ENCODE measurements at places on chromosomes 1 and 21. TPM values are rescaled to one million over a fixed set of nuclear protein-coding genes. Genes with fewer than 3 reads are reported as not detected.
A peak's percentile ranks its signal among the peaks of the same experiment; 100 is the strongest.

The OR14A16 gene
- total RNA-seq, result not detected

The DCDC2B gene
- total RNA-seq, result 0.22 TPM

The TRIM45 gene
- 0.31 TPM for total RNA-seq

The TIAM1 gene
- 23.7 TPM for total RNA-seq

The NTNG1 gene
- not detected for total RNA-seq

The MOB3C gene
- total RNA-seq, result 21.0 TPM

The DAB1 gene
- total RNA-seq, result 0.72 TPM

DNA sequence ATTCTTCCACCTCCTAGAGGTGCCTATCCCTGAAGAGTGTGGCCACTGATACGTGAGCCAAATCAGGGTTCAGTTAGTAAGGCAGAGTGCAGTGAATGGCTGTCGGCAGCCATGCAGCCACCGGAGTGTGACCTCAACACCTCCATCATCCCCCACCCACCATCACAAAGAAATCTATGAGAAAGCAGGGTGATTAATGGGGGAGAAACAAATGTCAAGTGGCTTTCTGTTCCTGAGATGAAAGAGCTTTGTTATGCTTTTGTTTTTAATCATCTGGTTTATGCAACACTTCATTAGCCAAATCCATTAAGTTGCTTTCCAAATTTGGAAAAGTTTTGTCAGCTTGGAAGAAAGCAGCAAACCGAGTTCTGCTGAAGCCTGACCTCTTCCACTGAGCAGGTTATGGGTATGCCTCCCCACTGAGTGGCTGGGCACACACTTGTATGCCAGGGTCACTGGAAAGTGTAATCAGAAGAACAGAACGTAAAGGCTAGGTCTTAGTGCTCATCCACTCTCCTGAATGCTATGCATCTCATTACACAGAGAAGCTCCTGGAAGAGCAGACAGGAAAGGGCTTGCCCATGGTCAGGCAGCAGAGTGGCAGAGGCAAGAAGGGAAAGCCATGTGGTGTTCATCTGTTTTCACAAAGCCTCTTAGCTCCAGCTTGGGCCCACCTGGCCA, 57.1 kb upstream of the ATP1B1 start:
- H3K4me3 ChIP-seq, result no peak overlapping the region
- H3K27ac ChIP-seq, result peak overlapping the region; percentile 19
- H3K4me1 ChIP-seq, result peaks cover 44% of the 10 kb centered on the region

GRCh38 chr1:162145966-162146696, 76.6 kb downstream of the NOS1AP start:
- H3K4me1 ChIP-seq, result no peaks in the 10 kb centered on the region
- no peaks in the 10 kb centered on the region for H3K36me3 ChIP-seq
- peaks cover 8% of the 10 kb centered on the region for H3K27me3 ChIP-seq
- H3K4me3 ChIP-seq, result no peak overlapping the region

- no peak for DNase-seq
- no peaks in the 10 kb centered on the region for H3K36me3 ChIP-seq
- no peak overlapping the region for H3K27ac ChIP-seq
- no peak overlapping the region for H3K4me3 ChIP-seq
Observed at GRCh38 chr1:171267391-171267790, 19.1 kb downstream of the FMO1 start.

GRCh38 chr1:239067058-239067457, 319.3 kb upstream of the CHRM3 start:
- DNase-seq, result no peak
- H3K4me3 ChIP-seq, result no peak overlapping the region
- H3K27me3 ChIP-seq, result no peaks in the 10 kb centered on the region
- H3K36me3 ChIP-seq, result no peaks in the 10 kb centered on the region
- no peak overlapping the region for H3K27ac ChIP-seq
- no peaks in the 10 kb centered on the region for H3K4me1 ChIP-seq

- no peak overlapping the region for H3K4me3 ChIP-seq
- H3K27me3 ChIP-seq, result no peaks in the 10 kb centered on the region
- H3K36me3 ChIP-seq, result no peaks in the 10 kb centered on the region
- no peaks in the 10 kb centered on the region for H3K4me1 ChIP-seq
- no peak overlapping the region for H3K27ac ChIP-seq
Observed at GRCh38 chr1:118866330-118866729, 121.8 kb downstream of the TBX15 start.

DNA sequence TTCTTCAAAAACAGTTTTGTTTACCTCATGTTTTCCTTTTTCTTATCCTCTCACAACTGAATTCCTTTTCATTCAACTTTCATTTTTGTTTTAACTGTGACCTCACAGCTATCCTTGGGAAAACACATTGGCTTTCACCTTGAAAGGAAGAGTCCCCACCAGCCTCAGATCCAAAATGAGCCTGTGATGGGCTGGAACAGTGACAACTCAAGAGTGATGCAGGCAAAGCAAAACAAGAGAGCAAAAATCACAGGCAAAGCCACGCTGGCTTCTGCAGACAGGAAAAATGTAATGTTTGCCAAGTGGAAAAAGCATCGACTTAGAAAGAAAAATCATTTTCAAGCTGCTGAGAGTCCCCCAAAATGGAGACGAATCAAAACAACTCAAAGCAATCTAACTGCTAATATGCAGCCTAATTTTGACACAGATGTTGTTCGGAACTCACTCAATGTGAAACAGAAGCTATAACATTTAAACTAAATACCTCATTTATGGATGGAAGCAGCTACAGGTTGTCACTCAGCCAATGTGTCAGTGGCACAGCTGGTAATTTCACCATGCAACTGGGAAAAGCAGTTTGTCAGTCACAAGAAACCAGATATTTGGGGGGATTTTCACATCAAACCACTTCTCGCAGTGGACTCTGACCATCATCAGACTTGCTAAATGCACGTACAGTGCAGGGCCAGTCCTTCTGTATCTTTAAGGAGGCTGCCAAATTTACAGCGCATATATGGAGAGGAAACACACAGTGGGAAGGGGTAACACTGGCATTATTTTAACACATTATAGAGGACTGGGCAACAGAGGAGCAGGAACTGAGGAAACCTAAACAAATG, 50.7 kb downstream of the ALG14 start:
- no peaks in the 10 kb centered on the region for H3K4me1 ChIP-seq
- no peak overlapping the region for H3K4me3 ChIP-seq
- H3K36me3 ChIP-seq, result no peaks in the 10 kb centered on the region
- no peaks in the 10 kb centered on the region for H3K27me3 ChIP-seq
- no peak for DNase-seq

GRCh38 chr1:3293563-3294080, 160.8 kb upstream of the ARHGEF16 start:
- H3K27me3 ChIP-seq, result no peaks in the 10 kb centered on the region
- no peak overlapping the region for H3K4me3 ChIP-seq
- no peaks in the 10 kb centered on the region for H3K4me1 ChIP-seq
- no peak overlapping the region for H3K27ac ChIP-seq
- no peaks in the 10 kb centered on the region for H3K36me3 ChIP-seq
- no peak for DNase-seq

DNA sequence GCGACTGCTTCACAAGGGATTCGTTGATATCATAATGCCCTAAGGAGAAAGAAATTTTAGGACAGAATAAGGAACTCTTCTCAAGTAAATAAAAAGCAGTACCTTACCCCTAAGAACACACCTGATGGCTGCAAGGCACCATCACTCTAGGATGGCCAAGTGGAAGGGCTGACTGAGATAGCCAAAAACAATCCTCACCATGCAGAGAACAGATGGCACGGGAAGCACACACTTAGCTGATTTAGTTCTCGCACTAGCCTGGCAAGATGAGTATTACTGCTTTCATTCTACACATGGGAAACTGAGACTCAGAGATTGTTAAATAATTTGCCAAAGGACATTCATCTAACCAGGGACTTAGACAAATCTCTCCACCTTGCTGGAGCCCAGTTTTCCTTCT, 43.8 kb downstream of the STPG1 start:
- DNase-seq, result no peak
- H3K4me1 ChIP-seq, result peaks cover 7% of the 10 kb centered on the region
- H3K27me3 ChIP-seq, result no peaks in the 10 kb centered on the region
- H3K36me3 ChIP-seq, result peaks cover 2% of the 10 kb centered on the region
- no peak overlapping the region for H3K4me3 ChIP-seq
- no peak overlapping the region for H3K27ac ChIP-seq

- H3K36me3 ChIP-seq, result peaks cover 27% of the 10 kb centered on the region
- peak overlapping the region; percentile 72 for H3K4me3 ChIP-seq
- DNase-seq, result no peak
- no peaks in the 10 kb centered on the region for H3K27me3 ChIP-seq
Observed at GRCh38 chr1:12438349-12438924, 179.6 kb downstream of the DHRS3 start.

DNA sequence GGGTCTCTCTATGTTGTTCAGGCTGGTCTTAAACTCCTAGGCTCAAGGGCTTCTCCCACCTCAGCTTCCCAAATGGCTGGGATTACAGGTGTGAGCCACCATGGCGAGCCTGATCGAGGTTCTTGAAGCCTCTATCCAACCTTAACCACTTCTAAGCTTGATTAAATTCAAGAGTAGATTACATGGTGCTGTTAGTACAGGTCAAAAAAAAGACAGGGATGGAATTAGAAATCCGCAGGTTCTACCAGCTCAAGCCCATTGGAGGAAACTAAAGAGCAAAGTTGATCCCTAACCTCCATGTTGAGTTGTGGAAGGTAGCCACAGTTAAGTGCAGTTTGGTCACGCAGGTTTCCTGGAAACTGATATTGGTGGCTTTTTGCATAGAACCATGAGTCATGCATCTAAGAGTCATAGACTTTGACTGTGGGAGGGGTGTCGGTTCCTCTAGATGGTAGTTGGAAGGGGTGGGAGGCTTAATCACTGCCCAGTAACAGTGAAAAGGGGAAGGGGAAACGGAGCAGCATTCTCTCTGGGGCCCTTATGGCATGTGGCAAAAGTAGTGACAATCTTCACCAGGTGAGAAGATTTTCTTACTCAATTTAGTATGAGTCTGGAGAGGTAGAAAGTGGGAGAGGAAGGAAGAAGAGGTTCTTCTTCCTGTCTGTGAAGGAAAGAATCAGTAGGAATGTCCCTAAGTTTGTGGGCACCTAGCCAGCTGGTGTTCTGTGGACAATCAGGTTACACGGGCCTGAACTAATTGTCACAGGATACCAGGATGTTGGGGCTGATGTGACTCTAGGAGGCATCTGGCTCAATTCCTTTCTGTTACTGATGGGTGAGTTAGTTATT, 7.0 kb downstream of the CD53 start:
- no peaks in the 10 kb centered on the region for H3K27me3 ChIP-seq
- peak overlapping the region; percentile 98 for H3K27ac ChIP-seq
- H3K4me1 ChIP-seq, result peaks cover 61% of the 10 kb centered on the region
- peak overlapping the region; percentile 86 for H3K4me3 ChIP-seq

DNA sequence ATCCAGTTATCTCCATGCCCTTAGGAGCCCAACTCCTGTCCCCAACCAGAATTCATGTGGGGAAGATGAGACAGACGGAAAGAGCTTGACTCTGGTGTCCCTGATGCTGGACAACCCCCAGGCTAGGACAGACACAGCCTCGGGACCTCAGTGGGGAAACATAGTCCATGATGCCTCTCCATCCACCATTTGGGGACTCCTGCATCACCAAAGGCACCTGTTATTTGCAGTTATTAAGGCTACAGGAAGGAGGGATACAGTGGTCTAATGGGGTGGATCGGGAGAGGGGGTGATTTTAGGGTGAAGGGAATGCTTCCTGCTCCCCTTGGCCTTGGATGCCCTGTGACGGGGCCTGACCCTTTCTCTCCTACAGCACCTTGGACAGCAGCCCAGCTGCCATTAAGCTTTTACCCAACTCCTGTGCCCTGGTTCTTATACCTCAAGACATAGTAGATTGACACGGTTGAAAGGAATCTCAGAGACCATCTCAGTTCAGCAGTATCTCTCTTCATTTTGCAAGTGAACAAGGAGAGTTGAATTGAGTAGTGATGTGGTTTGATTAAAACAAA, 111.6 kb downstream of the MATN1 start:
- H3K27me3 ChIP-seq, result peaks cover 2% of the 10 kb centered on the region
- H3K36me3 ChIP-seq, result no peaks in the 10 kb centered on the region
- DNase-seq, result no peak
- H3K4me3 ChIP-seq, result no peak overlapping the region
- no peaks in the 10 kb centered on the region for H3K4me1 ChIP-seq

DNA sequence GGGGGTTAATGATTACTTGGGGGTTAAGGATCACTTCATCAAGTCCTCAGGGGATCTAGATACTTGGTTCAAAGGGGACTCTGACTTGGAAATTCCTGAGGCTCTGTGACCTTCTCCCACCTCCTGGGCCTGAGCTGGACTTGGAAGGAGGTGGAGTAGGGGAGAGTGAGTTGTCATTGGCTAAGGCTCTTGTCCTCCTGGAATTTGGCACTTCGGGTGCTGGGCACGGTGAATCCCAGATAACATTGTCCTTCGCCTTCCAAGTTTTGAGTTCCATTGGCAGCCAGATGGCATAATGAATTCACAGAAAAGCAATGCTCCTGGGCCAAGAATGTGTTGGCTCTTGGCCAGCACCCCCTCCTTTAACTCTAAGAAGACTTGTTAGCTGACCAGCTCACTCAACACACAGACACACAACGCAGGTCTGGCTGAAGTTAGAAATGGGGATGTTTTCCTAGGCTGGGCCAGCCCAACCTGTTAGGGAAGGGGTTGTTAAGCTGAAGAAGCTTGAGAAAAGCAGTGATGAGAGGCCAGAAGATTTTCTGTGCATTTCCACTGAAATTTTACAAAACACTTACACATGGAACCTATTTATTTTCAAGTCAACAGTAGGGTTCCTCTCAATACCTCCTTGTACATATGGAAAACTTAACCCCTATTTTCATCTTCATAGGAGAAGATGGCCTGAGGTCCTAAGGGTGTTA, 29.7 kb downstream of the SLC26A9 start:
- DNase-seq, result no peak
- peaks cover 19% of the 10 kb centered on the region for H3K27me3 ChIP-seq
- no peaks in the 10 kb centered on the region for H3K36me3 ChIP-seq
- no peak overlapping the region for H3K4me3 ChIP-seq
- peaks cover 1% of the 10 kb centered on the region for H3K4me1 ChIP-seq

GRCh38 chr21:31354604-31355443, 10.8 kb upstream of the TIAM1 start:
- DNase-seq, result peak; percentile 70
- H3K36me3 ChIP-seq, result peaks cover 27% of the 10 kb centered on the region
- peak overlapping the region; percentile 43 for H3K4me3 ChIP-seq

DNA sequence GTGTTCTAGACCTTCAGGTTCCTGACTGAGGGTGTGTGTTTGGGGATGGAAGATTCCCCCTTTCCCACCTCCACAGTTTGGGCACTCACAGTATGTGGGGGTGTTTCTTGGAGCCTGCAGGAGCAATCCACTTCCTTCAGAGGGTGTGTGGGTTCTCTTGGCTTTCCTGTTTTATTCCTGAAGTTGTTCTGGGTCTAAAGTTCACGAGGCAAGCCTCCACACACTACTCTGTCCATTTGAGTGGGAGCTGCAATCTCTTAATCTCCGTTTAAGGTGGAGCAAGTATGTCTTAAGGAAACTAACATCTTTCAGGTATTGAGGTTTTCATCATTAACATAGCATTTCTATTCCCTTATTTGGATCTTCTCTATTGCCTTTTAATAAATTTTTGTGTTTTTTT, 141.8 kb downstream of the TENT5C start:
- peaks cover 33% of the 10 kb centered on the region for H3K27me3 ChIP-seq
- DNase-seq, result no peak
- no peak overlapping the region for H3K4me3 ChIP-seq
- H3K27ac ChIP-seq, result no peak overlapping the region

- H3K36me3 ChIP-seq, result no peaks in the 10 kb centered on the region
- no peak overlapping the region for H3K27ac ChIP-seq
- peaks cover 16% of the 10 kb centered on the region for H3K4me1 ChIP-seq
- peak; percentile 59 for DNase-seq
Observed at GRCh38 chr1:7902478-7903085, 38.1 kb downstream of the TNFRSF9 start.

GRCh38 chr1:43452789-43453441, 816 bp downstream of the HYI start:
- H3K27me3 ChIP-seq, result peaks cover 23% of the 10 kb centered on the region
- peaks cover 16% of the 10 kb centered on the region for H3K4me1 ChIP-seq
- peaks cover 5% of the 10 kb centered on the region for H3K36me3 ChIP-seq

- no peak overlapping the region for H3K27ac ChIP-seq
- peaks cover 2% of the 10 kb centered on the region for H3K27me3 ChIP-seq
- H3K36me3 ChIP-seq, result no peaks in the 10 kb centered on the region
- H3K4me1 ChIP-seq, result no peaks in the 10 kb centered on the region
Observed at GRCh38 chr1:107213225-107213624, 72.4 kb downstream of the NTNG1 start.
